ENCODE measurements at places on chromosomes 7 and 10.

DNA sequence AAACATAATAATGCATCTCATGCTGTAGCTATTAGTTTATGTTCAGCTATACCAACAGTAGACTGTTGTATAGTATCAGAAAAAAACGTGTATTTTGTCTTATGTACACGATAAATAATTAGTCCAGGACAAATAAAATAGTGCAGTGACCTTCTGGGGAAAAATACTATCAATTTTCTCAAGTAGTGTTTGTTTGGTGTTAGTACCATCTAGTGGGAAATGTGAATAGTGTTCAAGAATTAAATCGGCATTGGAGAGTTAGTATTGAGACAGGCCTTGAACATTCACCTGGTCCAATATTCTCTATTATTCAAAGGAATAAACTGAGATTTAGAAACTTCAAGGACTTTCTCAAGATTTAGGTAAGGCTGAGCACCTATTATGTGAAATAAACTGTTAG is 21.7 kb upstream of the OR2A5 start:
- DNase-seq: no peak

GRCh38 chr10:70584366-70584765 is 18.2 kb downstream of the PRF1 start:
- DNase-seq: no peak

DNA sequence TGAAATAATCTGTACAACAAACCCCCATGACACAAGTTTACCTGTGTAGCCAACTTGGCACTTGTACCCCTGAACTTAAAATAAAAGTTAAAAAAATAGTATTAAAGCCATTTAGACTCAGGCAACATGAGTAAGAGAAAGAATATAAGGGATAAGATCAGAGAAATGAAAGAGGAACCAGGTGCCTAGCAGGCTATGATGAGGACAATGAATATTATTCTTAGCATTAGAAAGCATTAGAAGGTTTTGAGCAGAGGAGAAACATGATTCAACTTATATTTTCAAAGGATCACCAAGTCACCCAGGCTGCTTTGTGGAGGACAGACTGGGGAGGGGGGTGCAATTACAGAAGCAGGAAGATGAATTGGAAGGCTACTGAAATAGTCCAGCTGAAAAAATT is 48.1 kb upstream of the TES start:
- no peak for DNase-seq

DNA sequence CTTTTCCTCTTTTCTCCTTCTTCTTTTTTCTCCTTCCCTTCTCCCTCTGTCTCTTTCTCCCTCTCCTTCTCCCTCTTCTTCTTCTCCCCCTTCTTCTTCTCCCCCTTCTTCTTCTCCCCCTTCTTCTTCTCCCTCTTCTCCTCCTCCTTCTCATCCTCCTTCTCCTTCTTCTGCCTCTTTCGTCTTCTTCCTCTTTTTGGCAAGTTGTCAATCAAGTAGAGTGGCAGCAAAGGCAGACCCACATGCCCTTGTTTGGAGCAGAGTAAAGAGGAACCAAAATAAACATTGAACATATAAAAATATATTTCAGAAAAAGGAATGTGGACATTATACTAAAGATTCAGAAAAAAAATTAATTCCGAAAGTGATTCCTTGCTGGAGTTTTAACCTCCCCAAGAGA is 59.6 kb upstream of the ZNF33B start:
- no peak for DNase-seq

GRCh38 chr7:158582089-158582456 is 5.5 kb downstream of the PTPRN2 start:
- no peak for DNase-seq

- no peak for DNase-seq
Measured at GRCh38 chr7:16702441-16702840, 51.1 kb upstream of the TSPAN13 start.

DNA sequence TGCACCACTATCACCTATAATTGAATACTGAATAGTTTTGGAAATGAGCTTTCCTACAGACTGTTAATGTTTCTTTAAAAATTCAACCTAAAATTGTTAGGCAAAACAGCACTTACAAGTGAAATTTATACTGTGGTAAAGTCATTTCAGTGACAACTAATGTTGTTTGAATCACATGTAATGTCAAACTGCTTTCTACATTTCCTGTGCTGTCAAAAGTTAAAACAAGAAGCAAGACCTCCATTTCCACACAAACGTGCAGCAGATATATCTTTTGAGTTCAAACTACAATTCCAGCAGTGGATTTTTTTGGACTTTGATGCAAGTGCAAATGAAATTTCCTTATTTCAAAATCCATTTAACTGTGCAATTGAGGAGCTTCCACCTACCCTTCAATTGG is 199.8 kb downstream of the RNLS start:
- DNase-seq: no peak

GRCh38 chr7:22269963-22270362 is 87.0 kb downstream of the RAPGEF5 start:
- DNase-seq: no peak

GRCh38 chr10:77162697-77163096 is 474.9 kb downstream of the KCNMA1 start:
- no peak for DNase-seq

DNA sequence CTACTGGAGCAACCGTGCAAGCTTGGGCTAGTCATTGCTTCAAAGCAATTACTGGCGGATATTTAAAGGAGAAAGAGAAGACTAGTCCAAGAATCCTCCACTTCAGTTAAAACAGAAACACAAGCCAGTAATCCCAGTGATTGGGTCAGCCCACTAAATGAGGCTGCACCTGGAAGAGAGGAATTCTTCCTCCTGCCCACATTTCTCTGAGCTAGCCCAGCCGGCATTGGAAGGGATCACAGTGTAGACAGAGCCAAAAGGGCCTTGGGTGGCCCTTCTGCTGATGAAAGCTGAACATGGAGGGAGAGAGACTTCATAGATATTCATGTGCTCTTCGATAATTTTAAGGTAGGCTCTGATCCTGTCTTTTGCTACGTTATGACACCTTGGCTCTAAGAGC is 228.4 kb downstream of the KIAA1217 start:
- DNase-seq: no peak

- DNase-seq: no peak
Measured at GRCh38 chr7:148515237-148515636, 75.3 kb upstream of the C7orf33 start.

All from progenitor cell of endocrine pancreas (in vitro differentiated cells).